ENCODE measurements at places on chromosomes 5 and 9. TPM values are rescaled to one million over a fixed set of nuclear protein-coding genes. Genes with fewer than 3 reads are reported as not detected.

PCDHA9 gene
- total RNA-seq, result 0.04 TPM

INSL4 gene
- not detected for total RNA-seq

N4BP3 gene
- total RNA-seq, result 0.39 TPM

GRCh38 chr9:131481441-131482342 lies 21.0 kb upstream of the POMT1 start:
- no peak for DNase-seq

DNA sequence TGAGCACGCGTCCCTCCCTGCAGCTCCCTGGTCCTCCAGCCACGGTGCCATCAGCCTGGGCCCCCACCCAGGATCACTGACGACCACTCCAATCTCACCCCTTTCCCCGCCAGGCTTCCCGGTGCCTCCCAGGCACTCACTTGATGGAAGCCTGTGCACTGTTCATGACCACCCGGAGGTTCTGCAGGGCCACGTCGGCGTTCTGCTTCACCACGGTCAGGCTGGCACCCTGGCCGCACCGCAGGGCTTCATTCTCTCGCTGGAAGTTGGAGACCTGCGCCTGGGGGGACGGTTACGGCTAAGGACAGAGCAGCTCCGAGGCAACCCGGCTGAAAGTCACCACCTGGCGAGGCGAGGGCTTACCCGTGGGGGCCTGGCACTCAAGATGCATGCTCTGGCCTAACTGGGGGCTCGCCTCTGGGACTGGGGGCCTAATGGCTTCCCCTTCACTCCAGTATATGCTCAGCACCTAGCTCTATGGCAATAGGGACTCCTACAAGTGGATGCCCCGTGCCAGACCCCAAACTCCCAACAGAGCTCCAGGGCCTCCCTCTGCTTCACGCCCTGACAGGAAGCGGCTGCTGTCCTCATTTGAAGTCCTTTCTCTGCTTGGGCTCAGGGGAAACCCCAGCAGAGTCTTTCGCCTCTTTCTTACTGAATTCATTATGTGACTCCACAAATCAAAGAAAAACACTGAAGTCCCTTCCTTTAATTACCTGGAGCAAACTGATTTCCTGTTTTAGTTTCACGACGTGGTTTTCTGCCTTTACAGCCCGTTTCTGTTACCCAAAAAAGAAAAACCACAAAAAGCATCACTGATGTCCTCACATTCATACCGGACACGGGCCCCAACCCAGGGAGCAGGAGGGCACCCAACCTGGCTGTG lies 4.2 kb upstream of the SNAPC4 start:
- no peak for DNase-seq

GRCh38 chr9:3043369-3043768 lies 199.5 kb upstream of the PUM3 start:
- no peak for DNase-seq

DNA sequence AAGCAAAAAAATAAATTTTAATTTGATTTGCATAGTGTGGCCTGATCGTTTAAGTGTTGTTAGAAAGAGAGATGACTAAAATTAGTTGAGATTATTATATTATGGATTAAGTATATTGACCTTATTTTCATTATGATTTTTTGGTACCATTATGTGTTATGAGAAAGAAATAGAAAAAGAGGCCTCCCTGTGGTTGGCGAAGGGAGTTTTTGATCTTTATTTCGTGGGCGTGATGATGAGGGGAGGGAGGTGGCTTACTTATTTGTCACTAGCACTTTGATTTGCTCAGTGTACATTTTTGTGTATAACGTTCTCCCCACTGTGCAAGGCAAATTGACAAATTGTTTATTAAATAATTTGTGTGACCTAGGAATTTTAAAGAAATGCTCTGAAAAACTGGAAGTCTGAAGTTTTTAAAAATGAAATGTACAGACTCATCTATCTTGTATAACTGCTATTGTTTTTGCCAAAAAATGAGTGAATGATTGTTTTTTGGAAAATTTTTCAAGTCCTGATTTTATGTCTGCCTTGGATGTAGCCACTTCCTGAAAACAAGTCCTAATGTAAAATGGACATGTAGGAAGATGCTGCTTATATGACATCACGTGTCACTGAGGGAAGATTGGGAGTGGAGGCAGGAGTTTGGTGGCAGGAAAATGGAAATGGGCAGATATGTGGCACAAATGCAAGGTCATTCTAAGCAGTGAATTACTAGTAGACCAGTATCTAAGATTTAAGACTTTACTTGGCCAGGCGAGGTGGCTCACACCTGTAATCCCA lies 3.0 kb downstream of the DAPK1 start:
- DNase-seq, result no peak

DNA sequence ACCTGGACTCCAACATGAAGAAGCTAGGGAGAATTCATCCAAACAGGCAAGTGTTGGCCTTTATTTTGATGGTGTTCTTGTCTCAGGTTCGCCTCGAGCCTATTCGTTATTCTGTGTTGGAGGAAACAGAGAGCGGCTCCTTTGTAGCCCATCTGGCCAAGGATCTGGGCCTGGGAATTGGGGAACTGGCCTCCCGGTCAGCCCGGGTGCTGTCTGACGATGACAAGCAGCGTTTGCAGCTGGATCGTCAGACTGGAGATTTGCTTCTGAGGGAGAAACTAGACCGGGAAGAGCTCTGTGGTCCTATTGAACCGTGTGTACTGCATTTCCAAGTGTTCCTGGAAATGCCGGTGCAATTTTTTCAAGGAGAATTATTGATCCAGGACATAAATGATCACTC lies 367 bp downstream of the PCDHB4 start:
- no peak for DNase-seq

DNA sequence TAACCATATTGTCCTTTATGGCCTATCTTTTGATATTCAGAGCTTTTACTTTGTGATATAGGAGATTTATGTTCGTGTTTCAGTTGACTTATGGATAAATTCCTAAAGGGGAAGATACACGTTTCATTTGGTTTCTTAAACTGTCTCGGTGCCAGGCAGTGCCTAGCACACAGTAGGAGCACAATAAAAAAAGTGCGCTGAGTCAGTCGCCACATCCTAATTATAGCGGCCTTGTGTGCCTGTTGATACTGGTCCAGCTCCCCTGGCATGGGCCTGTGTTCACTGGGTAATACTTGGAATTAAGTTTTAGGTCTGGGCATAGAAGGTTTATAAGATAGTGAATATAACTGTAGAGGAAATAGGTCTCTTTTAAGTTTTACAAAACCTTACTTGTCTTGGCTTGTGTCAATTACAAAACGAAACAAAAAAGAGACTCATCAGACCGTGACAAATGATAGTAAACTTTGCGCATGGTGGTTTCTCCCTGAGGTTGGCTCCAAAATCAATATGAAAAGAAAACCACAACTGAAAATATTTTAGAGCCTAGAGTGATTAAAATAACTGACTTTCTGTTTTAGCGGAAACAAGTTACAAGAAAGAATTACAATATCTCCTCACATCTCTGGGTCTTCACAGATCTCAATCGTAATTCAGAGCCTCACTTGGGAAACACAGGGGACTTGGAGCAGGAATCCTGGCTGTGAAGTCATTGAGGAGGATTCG lies 84.8 kb downstream of the MVB12B start:
- DNase-seq, result no peak

DNA sequence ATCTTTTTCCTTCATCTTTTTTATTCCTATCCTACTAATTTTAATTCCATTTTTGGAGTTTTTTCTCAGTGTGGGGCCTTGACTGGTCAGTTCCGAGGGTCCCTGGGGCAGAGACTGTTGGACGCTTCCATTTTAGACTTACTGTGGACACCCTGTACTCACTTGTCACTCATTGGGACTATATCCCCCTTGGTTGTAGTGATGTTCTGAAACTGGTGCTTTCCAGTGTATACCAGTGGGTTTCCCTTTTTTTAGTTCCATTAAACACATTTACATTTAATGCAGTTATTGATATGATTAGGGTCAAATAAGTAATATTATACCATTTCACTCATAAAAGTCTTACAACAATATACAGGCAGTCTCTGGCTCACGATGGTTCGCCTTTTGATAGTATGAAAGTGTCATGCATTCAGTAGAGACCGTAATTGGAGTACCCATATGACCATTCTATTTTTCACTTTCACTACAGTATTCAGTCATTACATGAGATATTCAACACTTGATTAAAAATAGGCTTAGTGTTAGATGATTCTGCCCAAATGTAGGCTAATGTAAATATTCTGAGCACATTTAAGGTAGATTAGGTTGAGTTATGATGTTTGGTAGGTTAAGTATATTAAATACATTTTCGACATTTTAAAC lies 46.0 kb downstream of the CNOT6 start:
- no peak for DNase-seq

DNA sequence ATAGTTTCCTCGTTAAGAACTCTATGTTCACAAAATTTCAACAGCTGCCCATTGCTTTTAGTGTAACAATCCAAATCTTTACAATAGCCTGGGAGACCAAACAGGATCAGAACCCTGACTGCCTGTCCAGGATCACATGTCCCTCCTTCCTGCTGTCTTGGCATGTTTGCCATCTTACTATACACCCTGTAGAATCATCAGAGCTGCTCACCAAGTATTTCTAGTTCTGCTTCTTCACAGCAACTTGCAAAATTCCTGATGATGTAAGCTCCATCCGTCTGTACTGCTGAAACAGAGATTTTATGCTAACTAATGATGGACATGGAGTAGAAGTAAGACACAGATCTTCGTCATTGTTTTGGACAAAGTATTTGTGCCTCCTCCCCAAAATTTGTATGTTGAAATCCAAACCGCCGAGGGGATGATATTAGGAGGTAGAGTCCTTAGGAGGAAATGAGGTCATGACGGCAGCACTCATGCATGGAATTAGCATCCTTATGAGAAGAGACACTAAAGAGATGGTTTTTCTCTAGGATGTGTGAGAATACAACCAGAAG lies 464.9 kb upstream of the BRINP1 start:
- no peak for DNase-seq

DNA sequence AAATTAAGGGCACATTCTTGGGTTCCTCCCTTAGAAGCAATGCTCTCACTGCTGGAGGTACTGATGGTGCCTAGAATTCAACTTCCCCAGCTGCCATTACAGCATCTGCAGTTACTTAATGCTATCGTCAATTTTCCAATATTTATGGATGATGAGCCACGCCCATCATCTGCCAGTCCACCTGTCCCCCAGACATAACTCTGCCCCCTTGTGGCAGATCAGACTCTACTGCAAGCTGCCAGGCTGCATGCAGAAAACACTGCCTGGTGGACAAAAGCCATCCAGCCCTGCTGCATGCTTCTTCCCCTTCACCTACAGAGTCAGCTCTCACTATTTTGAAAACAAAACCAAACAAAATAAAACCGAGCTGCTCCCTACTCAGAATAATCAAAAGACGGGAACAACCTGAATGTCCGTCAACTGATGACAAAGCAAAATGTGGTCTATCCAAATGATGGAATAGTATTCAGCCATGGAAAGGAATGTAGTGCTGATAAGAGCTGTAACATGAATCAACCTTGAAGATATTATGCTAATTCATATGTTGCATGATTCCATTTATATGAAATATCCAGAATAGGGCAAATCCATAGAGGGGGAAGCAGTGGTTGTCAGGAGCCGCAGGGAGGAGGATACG lies 66.4 kb downstream of the RETREG1 start:
- peak; percentile 31 for DNase-seq

DNA sequence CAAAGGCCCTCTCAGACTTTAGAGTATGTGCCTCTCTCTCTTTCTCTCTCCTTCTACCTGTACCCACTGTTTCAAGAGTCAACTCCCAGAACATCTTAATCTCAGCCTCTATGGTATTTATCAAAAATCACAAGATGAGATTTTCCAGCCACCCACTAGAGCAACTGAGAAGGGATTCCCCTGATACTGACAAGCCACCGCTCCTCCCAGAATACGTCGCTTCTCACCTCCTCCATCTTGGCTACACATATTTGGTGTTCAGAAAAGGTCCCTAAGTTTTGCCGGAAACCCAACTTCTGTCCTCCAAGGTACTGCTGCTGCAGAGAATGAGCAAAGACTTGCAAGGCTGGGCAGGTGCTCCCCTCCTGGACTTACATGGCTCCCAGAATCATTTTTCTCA lies 6.1 kb downstream of the GARIN3 start:
- DNase-seq, result no peak

GRCh38 chr5:120823328-120823727 lies 359.2 kb downstream of the PRR16 start:
- DNase-seq, result no peak

- peak; percentile 68 for DNase-seq
Observed at GRCh38 chr9:86405926-86406325, 51.7 kb upstream of the TUT7 start.

All from adrenal gland (tissue), 19 donors.